Activated effector memory CD4-positive, alpha-beta T cell treated with anti-CD3 and anti-CD28 coated beads, Interleukin-2, amount 50 U/mL, for 16 hours (primary cell): ENCODE measurements at places on chromosomes 7 and 10.

- DNase-seq = no peak
Observed at GRCh38 chr10:34551295-34551694, 263.8 kb downstream of the PARD3 start.

DNA sequence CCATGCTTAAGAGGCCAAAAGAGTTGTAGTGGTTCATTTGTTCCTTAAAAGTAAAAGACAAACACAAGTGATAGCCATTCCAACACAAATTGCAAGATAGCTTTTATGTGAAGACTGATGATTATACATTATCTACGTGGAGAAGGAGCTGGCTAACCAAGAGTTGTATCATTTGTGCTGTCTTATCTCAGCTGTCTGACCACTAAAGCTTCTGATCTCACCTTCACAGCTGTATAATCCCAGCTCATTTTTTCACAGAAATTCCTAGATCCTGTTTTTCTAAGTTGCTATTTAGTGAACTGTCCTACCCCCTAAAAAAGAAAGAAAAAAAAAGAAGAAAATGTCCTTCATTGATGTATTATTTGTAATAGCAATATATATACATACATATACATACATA is 9.8 kb downstream of the USP6NL start:
- no peak for DNase-seq

DNA sequence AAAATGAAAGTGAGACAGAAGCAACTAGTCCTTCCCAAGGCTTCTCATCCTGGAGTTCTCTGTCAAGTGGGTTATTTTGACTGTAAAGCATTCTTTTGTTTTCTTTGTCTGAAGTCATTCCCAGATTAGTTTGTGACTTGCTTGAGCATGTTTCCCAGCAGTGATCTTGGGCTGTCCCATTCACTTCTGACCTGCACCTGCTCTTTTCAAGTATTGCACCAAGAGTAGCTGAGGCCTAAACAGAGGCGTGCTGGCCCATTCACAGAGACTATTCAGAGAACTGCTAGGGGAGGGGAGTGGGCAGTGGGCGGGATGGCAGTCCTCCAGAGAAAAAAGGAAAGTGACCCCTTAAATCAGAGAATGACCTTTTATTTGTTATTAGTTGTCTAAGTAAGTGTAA is 61.3 kb downstream of the CACNA2D1 start:
- DNase-seq = no peak

- DNase-seq = no peak
Observed at GRCh38 chr7:36190447-36191291, 37.6 kb downstream of the EEPD1 start.

DNA sequence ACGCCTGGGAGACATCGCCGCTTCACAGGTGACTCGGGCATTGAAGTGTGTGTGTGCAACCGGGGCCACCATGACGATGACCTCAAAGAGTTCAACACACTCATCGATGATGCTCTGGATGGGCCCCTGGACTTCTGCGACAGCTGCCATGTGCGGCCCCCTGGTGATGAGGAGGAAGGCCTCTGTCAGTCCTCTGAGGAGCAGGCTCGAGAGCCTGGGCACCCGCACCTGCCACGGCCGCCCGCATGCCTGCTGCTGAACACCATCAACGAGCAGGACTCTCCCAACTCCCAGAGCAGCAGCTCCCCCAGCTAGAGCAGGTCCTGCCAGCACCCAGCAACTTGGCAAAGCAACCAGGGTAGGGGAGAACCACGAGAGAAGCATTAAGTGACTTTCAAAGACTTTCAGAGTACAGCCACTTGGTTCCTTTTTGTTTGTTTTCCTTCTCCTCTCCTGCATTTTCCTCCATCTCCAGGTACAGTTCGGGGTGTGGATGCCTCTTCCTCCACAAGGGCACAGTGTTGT is 24.1 kb downstream of the CYP17A1 start:
- DNase-seq = no peak

- no peak for DNase-seq
Observed at GRCh38 chr10:21261842-21262294, 263.6 kb downstream of the SKIDA1 start.

- DNase-seq = no peak
Observed at GRCh38 chr7:17939211-17939605, 1.1 kb downstream of the SNX13 start.

GRCh38 chr7:82388138-82388537 is 55.4 kb downstream of the CACNA2D1 start:
- no peak for DNase-seq

DNA sequence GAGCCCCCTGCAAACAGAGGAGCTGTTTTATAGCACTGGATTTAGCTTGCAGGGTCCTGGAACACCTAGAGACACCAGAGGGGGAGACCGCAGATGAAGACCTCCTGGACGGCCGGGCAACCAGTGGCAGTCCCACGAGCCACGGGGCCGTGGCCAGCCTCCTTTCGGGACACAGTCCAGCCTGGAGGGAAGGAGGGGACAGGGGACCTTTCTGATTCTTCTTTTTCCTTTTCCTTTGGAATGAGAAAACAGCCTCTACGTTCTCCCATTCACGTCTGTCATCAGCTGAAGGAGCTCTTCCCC is 35.4 kb upstream of the FAM20C start:
- no peak for DNase-seq

DNA sequence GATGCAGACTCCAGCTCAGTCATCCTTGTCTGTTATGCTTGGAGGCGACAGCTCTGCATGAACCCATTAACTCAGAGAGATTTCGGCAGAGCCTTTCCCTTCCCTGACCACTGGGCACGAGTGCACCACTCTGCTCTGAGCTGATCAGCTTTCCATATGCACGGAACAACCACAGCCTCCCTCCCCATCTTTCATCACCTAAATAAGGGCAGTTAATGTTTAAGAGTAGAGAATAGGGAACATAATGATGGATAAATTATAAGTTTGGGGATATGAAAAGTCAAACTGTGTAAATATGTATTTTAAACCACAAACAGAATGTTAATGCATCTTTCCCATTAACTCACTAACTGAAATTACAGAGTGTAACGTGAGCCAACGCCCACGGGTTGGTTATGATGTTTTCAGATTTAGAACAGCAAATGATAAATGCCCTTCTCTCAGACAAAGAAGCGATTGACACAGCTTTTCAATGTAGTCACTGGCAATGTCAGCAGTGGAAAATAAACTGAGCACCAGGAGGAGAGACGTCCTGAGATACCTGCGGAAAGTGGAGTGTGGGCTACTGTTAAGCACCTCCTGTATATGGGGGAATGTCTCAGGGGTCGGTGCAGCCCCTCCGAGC is 658.2 kb downstream of the LRMDA start:
- no peak for DNase-seq

DNA sequence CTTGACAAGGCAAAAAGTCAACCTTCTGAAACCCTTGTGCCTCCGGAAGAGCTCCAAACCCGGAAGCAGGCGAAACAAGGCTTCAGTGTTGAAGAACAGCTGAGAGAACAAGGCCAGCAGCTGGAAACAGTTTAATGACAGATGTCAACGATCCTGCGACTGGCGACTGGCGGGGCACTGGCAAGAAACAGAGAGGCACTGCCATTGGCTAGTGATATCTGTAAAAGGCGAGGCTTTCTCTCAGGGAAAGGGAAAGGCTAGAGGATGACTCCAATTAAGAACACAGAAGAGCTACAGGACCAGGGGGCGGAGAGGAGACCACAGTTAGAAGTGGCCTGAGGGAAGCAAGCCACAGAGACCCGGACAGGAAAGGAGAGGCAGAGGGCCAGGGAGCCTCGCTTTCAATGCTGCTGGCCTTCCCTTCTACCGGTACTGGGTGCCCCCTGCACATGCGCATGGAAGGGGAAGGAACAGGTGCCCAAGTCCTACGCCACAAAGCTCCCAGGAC is 19.4 kb downstream of the ITGB1 start:
- DNase-seq = no peak

DNA sequence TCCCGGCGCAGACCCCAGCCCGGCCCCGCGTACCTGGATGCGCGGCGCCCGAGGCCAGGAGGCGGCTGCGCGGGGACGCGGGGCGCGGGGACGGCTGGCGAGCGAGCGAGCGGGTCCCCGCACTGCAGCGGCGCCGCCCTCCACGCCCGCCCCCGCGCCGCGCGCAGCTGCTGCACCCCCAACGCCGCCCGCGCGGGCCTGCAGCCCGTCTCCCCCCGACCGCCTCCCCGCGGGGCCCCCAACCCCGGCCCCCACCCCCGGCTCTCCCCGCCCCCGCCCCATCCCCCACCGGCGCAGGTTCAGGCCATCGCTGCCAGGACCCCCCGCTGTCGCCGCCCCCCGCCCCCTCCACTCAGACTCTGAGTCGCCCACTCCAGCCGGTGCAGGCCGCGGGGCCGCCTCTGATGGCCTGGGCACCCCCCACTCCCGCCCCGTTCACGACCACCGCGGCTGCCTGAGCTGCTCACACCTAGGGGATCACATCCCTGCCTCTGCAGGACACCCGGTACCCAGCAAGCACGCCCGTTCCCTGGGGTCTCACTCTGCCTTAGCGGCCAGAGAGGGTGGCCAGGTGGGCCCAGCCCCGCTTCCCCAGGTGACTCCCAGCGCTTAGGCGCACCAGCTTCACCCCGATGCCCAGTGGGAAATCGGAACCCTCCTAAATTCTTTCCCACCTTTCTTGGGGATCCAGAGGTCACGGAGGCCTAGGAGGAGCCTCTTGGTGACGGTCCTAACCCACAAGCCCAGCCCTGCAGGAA is 13.9 kb upstream of the DNAAF5 start:
- peak; percentile 62 for DNase-seq

DNA sequence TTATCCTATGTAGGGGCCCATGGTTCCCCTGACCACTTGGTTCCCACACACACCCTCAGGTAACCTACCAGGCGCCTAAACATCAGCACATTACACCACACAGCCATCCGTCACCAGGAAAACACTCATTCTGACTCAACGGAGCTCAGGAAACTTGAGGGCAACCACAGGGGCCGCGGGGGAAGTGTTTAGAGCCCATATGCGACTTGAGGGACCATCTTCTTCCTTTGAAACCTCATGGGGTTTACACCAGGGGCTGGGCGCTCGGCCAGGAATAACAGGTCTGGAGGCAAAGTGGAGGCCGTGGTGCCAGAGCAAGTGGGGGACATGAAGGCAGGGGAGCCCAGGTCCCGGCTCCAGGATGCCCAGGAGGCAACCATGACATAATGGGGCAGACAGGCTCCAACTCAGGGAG is 1.5 kb downstream of the STX1A start:
- DNase-seq = peak; percentile 91

DNA sequence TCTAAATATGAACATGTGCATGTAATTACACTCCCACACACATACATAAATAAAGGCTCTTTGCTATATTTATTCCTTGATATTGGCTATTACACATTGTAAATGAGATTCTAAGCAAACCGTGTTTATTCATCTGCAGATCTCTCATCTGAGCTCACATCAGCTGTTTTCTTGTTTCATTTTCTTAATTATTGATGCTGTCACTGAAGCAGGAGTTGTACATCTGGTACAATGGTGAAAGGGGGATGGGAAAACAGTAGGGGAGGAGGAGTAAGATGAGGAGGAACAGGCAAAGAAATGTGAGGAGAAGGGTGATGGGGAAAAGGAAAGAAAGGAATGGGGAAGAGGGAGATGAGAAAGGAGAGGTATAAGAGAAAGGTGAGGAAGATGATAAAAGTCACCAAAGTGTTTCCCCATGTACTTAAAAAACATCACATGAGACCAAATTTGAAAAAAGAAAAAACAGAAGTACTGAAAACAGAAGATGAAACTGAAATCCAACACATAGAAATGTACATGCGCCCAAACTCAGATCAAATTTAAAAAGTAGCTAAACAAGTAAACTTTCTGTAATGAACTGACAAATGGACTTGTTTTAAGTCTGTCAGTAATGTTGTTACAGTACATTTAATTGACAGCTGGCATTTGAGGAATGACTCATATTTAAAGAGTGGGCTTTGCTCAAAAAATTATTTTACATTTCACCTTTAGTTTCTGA is 472.2 kb downstream of the ARL4A start:
- no peak for DNase-seq

GRCh38 chr7:20560325-20561180 is 54.9 kb upstream of the ABCB5 start:
- DNase-seq = no peak

DNA sequence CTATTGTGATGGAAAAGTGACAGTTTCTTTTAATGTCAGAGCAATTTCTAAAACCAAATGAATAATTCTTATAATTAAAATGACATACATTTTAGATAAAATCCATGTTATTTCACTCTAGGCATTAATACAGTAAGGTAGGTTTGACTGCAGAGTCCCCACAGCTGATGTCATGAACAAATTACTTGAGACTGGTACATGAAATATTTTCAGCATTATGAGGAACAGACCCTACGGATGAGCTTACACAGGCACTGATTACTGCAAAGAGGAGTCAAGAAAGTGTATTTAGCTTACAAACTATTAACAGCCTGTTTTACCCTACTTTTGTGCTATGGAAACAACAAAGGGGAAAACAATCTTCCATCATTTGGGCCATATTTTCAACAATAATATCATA is 8.9 kb downstream of the COL1A2 start:
- no peak for DNase-seq

- DNase-seq = no peak
Observed at GRCh38 chr7:79681454-79681853, 228.0 kb upstream of the MAGI2 start.

- DNase-seq = no peak
Observed at GRCh38 chr7:30852308-30852684, 59.4 kb upstream of the AQP1 start.

DNA sequence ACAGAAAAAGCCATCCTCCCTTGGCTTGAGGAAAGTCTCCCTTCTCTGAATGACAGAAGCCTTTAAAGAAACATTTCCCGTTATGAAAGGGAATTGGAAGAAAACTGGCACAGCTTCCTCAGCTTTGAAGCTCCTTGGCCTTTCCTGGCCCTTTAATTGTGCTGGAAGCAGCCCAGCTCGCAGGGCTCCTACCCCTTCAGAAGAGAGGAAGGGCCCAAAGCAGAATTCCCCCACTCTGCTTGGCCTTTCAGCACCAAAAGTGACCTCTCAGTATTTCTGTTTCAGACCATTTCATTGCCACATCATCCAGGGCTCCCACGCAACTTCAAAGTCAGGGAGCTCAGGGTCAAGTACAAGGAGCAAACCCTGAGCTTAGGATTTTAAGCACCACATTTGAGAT is 4.2 kb downstream of the AFAP1L2 start:
- no peak for DNase-seq

- DNase-seq = no peak
Observed at GRCh38 chr10:107924458-107924857, 760.0 kb upstream of the SORCS1 start.

DNA sequence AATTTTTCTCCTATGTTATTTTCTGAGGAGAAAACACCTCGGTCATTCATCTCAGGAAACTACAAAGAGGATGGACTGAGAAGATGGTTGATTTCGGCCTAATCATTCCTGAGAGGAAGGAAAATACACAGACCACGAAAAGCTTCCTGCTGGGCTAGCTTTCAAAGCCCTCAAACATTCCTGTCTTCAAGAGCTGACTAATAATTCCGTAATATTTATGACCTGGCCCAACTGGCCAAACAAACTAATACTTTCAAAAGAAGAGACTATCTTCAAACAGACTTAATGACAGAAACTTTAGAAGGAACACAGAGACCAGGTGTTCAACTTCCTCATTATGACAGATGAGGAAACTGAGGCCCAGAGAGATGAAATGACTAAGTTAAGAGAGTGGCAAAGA is 215.1 kb upstream of the FRMD4A start:
- DNase-seq = no peak

- no peak for DNase-seq
Observed at GRCh38 chr10:660970-661596, 28.4 kb downstream of the DIP2C start.
